Activated CD8-positive, alpha-beta memory T cell treated with anti-CD3 and anti-CD28 coated beads, Interleukin-2, amount 50 U/mL, for 4 hours (primary cell): ENCODE measurements at places on chromosomes 1 and 21.

DNA sequence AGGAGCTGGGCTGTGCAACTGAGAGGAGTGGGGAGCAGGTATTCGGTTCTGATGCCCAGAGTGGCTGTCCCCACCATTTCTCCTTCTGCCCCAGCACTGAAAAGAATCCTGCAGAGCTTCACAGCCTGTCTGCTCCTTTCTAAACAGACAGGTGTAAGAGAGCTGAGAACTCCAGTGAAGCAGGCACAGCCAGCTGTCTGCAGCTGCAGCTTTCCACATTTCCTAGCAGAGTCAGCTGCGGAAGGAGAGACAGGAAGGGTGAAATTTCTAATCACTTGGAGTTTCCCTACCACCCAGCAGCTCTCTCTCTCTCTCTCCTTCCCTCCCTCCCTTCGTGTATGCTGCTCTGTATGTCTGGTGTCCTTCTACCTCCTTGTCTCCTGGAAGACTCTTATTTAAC, 40.5 kb upstream of the GJB5 start:
- no peak for DNase-seq

- no peak for DNase-seq
Measured at GRCh38 chr1:239178961-239179360, 207.4 kb upstream of the CHRM3 start.

GRCh38 chr1:22239378-22239777, 96.5 kb upstream of the WNT4 start:
- no peak for DNase-seq

DNA sequence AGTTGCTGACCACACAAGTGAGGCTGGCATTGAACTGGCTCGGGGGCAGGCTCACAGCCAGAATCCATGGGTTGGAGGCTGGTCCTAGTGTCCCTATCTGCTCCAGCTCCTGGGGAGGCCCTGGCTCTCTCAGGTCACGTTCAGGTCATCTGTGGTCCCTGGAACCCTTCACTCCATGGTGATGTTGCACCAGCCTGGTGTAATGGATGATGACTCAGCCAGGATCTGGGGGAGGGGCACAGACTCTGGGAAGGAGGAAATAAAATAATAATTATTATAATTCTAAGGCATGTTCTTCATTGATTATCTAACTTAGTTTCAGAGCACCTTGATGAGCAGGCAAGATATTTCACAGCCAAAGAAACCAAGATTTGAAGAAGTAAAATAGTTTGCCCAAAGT, 26.6 kb upstream of the FCRL4 start:
- DNase-seq = no peak

DNA sequence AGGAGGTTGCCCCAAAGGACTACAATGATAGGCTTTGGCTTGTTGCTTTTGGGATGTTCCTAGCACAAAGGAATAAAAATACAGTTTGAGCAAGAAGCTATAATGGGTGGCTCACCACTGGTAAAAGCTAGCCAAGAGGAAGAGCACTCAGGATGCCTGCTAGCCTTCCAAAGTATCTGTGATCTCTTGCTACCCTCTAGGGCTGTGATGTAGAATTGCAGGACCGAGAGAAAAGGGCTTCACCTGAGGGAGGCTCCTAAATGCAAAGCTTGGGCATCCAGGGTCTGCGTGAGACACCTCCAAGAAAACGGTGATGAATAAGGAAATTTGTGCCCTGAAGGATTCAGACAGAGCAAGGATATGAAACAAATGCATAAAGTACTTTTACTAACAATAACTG, 17.7 kb downstream of the IVL start:
- DNase-seq = no peak
